Naive B cell (primary cell): ENCODE measurements at places on chromosomes 7 and 10.

DNA sequence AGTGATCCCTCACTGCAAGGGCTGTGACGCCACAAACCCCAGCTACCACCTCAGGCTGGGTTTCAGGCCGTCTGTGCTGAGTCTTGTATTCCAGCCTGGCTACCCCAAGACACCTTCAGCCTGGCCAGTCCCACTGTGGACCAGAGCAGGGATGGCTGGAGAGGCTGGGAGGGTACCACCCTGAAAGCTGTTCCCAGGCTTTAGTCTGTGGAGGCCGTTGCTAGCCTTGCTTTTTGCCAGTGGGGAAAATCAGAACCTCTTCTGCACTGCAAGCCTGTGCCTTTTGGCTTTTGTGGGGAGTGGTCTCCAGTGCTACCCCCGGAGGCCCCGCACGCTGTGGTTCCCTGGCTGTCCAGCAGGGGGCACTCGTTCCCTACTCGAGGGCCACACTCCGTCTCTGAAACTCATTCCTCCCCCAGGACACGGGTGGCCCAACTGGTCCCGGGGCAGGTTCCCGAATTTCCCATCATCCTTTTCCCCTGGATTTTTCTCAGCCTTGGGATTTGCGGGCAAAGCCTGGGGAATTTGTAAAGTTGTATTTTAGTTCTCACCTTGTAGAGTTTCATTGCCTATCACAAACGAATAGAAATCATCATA lies 128.4 kb upstream of the BTBD16 start:
- no peak for DNase-seq

DNA sequence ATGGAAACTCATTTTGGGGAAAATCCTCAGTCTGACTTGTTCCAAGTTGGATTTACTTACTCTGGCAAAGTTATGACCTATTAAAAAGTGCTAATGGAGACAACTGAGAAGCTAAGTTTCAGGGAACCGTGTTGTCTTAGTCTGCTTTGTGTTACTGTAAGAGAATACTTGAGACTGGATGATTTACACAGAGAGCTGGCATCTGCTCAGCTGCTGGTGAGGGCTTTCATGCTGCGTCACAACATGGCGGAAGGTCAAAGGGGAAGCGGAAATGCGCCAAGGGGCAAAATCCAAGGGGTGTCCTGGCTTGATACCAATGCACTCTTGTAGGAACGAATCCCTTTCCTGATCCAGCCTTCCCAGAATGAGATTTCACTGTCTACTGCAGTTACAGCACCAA lies 46.4 kb downstream of the MTURN start:
- DNase-seq = no peak

- DNase-seq = no peak
Observed at GRCh38 chr10:82149674-82150073, 274.7 kb downstream of the NRG3 start.

DNA sequence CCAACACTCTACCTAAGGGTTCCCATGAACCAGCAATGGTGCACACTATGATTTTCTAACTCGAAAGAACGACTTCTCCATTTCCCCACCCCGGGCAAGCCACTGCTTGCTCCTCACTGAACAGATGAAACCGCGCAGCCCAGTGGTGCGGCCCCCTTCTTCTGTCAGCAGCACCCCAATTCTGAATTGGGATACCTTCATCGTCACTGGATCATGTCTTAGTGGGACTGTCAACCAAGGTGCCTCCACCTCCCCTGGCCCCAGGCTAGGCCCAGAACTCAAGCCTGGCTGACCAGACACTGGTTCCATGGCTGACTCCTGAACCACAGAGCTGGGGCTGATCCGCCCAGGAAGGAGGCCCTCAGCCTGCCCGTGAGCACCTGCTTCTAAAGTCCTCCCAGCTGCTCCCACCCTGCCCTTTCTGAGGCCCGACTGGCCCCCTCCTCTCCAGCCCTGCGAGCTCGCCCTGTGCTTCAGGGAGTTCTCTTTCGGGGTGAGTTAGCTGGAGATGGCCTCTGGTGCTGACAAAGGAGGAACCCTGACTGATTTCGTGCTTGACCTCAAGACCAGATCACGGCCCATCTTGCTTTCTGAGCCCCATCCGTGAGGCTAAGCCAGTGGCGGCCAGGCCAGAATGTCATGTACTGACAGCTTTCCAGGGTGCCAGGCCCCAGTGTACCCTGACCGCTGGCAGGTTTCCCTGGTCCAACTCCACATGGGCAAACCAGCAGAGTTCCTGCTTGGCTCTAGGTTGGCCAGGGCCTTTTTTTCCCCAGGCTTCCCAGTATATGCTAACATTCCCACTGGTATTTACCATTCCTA lies 44.5 kb downstream of the FAM53B start:
- DNase-seq = no peak

- no peak for DNase-seq
Observed at GRCh38 chr7:98992076-98992475, 113.7 kb downstream of the TRRAP start.

GRCh38 chr10:5165738-5166137 lies 19.2 kb downstream of the AKR1C8 start:
- DNase-seq = no peak

GRCh38 chr7:1675673-1676549 lies 5.8 kb downstream of the ELFN1 start:
- no peak for DNase-seq

DNA sequence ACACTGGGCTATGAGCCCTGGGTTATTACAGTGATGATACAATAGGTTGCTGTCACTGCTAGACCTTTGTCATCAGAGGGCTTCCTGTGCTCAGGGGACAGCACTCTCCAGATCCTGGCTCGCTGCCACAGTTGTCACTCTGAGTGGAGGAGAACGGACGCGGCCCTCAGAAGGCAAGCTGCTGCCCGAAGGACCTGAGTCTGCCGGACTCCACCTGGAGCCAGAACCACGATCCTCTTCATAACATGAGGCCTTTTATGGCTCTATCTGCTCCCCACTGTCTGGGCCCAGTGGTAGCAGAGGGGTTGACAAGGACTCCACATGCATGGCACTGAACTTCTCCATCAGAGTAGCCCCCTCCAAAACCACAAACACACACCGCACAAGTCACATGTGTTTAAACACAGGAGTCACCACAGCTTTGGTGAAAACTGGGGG lies 94.7 kb upstream of the EFCAB10 start:
- no peak for DNase-seq

DNA sequence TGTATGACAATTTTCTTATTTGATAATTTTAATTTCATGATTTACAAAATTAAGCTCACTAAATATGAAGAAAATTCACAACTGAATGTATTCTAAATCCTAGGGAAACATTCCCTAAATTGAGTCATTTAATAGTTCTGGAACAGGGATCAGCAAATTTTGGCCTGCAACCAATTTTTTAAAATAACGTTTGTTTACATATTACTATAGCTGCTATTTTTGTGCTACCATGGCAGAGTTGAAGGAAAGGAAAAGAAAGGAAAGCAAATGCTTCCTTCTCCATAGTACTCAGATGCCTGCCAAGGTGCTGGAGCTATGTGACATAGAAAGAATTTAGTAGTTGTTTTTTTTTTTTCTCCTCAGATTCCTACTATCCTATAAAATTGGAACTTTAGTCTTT lies 1307.7 kb upstream of the LRRTM3 start:
- no peak for DNase-seq

GRCh38 chr10:32123021-32123420 lies 66.8 kb upstream of the KIF5B start:
- DNase-seq = no peak

DNA sequence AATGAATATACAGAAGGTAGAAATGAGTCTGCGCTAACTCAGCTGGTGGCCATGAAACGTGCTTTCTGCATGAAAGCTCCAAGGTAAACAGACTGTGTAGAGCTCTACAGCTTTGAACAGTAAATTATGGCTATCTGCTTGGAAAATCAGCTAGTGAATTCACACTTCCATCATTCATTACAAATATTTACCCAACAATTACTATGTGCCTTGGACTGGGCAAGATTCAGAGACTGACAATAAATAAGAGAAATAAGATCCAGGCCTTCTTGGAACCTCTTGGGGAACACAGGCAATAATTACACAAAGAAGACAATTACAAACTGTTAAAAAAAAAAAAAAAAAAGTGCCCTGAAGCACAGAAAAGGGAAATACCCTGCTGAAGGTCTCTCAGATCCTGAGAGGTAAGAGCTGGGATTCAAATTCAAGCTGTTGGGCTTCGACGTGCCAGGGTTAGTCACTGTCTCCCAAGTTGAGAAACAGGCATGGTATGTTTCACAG lies 15.8 kb downstream of the TSPAN12 start:
- no peak for DNase-seq

DNA sequence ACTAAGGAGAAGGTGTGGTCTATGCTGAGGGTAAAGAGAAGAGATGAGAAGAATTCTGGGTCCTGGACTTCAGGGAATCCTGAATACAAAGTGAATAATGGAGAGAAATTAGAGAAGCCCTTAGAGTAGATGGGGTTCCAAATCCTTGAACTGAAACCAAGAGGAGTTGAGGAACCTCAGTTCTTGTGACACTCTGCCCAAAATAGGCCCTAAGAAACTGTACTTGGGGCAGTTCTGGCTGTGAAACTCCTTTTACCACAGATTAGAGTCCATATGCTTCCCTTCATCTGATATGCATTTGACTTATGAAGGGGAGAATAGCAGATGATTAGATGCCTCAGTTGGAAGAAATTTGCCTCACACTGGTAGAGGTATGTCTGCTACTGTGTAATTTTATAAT lies 19.0 kb downstream of the TES start:
- no peak for DNase-seq

GRCh38 chr7:20306180-20306946 lies 24.3 kb upstream of the ITGB8 start:
- DNase-seq = no peak

DNA sequence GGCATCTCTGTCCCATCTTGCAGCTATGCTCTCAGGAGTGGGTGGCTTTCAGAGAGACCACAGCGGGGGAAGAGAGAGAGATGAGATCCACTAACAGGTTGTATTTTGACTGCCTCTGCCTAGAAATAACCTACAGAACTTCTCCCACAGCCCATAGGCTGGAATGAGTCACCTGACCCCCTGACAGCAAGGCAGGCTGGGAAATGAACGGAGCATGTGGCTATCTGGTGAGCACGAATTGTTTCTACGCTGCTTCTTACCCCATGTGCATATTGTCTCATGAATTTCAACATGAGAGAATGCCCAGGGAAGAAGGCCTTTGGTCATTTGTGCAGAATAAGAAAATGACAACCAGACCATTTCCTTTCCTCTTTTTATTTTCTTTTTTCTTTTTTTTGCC lies 151.3 kb downstream of the SNX10 start:
- DNase-seq = no peak

DNA sequence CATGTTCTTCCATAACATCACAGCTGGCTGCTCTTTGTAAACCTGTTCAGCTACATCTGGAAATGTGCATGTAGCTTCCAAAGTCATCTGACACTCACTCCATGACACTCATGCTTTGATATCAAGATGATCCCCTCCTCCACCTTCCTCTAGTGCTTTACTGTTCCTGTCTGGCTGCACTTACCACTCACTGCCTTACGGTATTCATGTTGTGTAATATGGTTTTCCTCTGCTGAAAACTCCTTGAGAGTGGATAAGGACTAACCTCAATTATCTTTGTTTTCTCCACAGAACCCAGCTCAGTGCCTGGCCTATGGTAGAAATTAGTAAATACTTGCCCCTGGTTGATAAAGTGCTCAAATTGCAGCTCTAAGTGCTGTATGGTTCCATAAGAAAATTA lies 483.9 kb downstream of the HTR7 start:
- no peak for DNase-seq

DNA sequence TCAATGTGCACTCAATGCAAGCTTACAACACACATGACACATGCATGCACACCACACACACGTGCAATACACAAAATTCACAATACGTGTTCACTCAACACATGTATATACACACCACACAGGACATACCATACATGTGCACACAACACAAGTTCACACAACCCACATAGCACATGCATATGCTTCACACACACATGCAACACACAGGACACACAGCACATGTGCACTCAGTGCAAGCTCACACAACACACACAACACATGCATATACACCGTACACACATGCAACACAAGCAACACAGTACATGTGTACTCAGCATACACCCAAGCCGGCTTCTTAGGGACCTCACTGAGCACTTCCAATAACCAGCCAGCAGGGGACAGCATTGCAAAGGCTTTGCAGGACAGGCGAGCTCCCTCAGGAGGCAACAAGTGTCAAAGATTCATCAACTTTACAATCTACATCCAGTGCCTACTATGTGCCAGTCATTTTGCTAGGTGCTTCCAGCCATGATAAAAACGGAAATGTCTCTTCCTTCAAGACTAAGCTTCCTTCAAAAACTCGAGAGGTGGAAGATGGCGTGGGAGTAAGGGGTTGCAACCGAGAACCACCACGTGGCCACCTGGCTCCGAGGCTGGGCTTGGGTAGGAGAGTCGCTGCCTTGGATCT lies 61.1 kb downstream of the JCAD start:
- peak; percentile 48 for DNase-seq

DNA sequence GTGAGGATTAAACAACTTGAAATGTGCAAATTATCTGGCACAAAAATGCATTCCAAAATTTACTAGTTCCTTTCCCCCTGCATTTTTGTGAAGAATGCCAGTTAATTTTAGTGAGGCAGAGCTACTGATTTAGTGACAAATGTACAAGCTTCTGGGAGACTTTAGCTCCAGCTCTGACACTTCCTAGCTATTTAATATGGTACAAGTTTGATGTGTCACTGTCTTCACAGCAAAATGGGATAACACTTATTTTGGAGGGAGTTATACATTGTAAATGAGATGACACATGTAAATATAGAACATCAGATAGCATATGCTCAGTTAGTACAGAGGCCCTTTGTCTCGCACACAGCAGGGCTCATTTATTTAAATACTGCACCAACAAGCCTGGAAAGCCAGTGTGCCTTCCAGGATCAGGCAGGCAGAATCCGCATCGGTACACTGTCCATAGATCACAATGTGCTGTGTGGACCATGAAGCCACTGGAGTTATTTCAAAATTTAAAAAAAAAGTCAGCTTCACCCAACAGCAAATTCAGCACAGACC lies 48.7 kb downstream of the ELMO1 start:
- no peak for DNase-seq

- DNase-seq = no peak
Observed at GRCh38 chr7:89085580-89085979, 290.0 kb upstream of the TEX47 start.

DNA sequence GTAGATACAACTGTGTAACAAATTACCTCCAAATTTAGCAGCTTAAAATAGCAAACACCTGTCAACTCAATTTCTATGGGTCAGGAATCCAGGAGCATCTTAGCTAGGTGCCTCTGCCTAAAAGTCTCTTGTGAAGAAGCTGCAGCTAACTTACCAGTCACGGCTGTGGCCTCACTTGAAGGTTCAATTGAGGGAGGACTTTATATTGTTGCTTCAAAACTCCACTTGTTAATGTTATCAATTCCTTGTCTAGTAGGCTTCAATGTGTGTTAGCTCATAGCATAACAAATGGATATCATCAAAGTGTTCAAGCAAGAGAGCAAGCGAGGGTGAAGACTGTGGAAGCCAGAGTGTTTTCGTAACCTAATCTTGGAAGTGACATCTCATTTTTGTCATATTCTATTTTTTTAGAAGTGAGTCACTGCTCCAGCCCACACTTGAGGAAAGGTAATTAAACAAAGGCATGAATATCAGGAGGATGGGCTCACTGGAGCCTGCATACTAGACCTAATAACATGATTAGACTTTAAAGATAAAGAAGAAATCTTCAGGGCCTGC lies 172.9 kb downstream of the SPAG6 start:
- DNase-seq = no peak
